ENCODE measurements at places on chromosomes 7 and 10.
A peak's percentile ranks its signal among the peaks of the same experiment; 100 is the strongest.

DNA sequence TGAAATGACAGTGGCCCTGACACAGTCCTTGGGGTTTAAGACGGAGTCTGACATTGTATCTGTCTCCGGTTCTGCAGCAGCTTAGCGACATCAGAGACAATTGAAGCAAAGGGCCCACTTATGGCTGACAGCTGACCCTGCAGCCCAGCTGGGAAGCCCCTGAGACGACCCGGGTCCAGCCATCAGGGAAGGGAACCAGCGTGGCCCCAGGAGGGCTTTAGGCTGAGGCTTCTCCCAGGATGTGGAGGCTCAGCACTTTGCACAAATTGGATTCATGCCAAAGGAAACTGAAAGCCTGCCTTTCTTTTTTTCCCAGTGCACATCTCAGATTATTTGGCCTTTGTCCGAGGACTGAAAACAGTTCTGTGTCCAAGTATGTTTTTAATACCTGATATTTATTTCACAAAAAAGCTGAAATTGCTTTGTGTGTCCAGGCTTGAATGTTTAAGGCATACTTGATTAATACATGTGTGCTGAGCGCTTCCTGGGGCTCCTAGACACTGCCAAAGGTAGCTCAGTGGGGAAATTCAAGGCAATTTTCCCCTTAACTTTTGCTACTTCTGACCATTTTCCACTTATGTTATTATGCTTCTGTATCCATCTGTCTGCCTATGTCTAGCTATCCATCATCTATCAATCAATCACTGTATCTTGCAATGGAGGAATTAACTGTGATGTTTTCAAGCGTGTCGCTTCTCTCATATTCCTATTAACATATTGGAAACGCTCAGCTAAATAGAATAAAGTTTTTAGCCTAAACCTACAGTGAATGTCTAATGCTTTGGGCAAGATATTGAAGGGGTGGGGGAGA, 34.8 kb downstream of the KLF6 start:
- no peak for DNase-seq

DNA sequence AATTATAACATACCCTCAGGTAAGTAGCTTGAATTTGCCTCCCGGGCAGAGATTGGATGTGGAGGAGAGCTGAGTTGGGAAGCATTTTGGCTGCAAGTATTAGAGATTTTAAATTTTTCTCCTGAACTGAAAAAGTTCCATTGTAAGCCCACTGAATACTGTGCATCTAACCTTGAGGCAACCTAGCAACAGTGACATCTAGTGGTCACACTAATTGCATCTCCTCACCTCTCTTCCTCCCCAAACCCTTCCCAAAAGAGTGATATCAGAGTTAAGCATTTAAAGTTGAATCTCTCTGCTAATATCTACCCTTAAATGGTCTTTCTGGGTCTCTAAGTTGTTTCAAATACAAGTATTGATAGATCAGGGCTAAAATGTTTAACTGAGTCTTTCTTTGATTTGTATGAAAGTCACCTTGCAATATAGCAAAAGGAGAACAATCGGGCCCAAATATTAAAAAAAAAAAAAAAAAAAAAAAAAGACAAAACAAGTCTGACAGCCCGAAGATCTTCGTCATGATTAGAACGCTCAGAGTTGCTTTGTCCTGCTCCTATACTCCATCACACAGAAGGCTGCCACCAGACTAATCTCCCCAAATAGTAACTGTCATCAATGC, 40.4 kb upstream of the DLX5 start:
- DNase-seq, result peak; percentile 71

- no peak for DNase-seq
These were observed 13.3 kb downstream of the CDK6 start for GRCh38 chr7:92823042-92823441.

GRCh38 chr7:7654964-7655715, 14.6 kb downstream of the UMAD1 start:
- DNase-seq, result no peak

- peak; percentile 73 for DNase-seq
These were observed 169.9 kb downstream of the RNF133 start for GRCh38 chr7:122528879-122529481.

All from Kasumi-1 (cell line).